ENCODE measurements at places on chromosomes 3 and 15. TPM values are rescaled to one million over a fixed set of nuclear protein-coding genes. Genes with fewer than 3 reads are reported as not detected.

AZI2 gene
- 69.1 TPM for total RNA-seq

DNA sequence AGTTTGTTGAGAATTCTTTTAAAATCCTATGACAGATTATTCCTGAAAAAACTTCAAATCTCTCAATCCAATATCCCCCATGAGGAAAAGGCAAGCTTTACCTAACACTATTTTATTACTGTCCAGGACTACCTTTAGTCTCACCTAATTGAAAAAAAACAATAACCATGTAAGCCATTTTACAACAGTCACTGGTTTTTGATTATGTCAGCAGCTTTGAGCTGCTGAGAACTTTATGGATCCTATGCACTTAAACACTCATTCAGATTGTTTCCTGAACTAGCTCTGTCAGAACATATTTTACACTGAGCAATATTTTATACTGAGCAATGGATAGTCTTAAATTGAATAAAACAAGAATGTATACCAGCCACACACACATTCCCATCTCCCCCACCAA is 79.9 kb downstream of the ZBBX start:
- DNase-seq, result no peak

SI gene
- total RNA-seq, result not detected

KLF15 gene
- total RNA-seq, result not detected

- peak; percentile 24 for DNase-seq
Measured at GRCh38 chr15:46129145-46129544, 494.3 kb downstream of the SQOR start.

- no peak for DNase-seq
Measured at GRCh38 chr15:85318732-85319076, 61.7 kb upstream of the AKAP13 start.

DNA sequence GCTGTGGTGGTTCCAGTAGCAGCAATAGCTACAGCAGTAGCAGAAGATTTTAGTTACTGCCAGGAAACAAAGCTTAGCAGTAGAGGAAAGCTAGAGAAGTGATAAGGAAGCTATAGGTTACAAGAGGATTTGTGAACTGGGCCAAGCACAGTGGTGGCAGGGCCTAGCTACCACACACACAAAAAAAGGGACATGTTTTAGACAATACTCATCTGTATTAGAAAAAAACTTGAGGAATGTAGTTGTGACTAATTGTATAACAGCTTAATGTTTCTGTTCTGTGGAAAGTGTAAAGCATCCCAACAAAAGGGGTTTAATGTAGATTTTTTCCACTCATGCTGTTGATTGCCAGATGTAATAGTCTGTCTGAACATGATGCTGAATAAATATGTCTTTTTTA is 29.9 kb upstream of the PFN2 start:
- DNase-seq, result no peak

DNA sequence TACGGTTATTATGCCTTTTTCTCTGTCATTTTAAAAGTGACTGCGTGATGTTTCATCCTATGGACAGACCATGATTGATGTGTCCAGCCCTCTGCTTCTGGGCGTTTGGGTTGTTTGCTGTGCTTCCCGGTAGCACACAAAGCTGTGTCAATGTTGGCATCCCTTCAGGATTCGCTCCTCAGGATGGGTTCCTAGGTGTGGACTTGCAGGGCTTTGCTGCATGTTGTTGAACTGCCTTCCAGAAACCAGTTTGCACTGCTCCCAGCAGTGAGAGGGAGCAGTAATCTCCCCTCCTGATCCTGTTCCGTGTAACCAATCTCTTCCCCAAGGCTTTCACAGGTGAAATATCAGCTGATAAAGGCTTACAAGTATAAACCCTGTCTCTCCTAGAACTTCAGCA is 787 bp downstream of the TRPM1 start:
- no peak for DNase-seq

DNA sequence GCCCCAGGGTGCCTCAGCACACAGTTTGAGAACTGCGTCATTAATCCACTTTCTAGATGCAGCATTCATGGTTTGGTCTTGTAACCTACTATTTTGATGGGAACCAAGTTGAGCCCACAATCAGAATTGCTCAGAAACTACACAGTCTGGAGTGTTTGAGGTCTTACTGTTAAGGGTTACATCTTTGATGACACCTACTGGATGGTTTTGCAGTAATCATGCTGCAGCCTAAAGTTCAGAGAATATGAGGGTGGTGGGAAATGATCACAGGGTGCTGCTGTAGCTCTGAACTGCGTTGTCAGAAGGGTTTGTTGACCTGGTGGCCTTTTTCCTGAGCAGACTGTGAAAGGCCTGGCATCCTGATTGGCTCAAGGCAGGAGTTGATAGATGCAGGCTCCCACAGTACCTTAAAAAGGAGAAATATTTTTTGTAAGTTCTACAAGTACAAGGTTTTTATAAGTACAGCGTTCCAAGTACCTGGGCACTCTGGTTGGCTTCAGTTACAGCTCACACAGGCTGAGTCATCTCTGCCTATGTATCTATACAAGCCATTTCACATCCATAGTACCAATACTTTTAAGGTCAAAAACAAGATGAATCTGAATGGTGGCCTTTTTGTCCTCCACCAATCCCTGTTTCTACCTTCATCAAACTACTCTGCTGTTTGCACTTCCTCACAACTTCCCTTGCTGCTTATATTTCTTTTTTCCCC is 60.5 kb upstream of the ACKR4 start:
- no peak for DNase-seq

DNA sequence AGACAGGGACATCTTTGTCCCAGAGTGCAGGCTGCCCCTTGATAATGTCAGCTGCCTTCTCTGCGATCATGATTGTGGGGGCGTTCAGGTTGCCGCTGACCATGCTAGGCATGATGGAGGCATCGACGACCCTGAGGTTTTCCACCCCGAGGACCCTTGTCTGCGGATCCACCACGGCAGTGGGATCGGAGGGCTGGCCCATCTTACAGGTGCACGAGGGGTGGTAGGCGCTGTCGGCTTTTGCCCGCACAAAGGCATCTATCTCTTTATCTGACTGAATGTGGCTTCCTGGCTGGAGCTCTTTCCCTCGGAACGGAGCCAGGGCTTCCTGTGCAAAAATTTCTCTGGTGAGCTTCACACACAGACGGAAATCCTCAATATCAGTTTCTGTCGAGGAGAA is 28.4 kb downstream of the CHDH start:
- no peak for DNase-seq

RASA2 gene
- total RNA-seq, result 10.4 TPM

DNA sequence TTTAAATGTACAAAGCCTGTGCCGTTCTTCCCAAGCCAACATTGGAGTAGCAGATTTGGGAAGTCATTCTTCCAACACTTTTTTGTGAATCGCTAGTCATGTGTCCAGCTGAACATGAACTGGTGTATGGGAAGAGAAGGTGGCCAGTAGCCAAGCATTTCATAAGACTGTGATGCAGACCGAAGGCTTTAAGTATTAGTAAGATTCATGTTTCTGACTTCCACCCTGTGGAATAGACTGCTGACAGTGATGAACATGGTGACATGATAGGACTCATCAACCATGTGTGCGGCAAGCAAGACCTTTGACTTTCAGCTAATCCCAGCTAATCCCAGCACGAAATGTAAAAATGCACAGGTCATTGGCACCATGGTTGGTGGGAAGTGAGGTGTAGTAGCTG is 48.3 kb upstream of the THSD4 start:
- peak; percentile 61 for DNase-seq

DNA sequence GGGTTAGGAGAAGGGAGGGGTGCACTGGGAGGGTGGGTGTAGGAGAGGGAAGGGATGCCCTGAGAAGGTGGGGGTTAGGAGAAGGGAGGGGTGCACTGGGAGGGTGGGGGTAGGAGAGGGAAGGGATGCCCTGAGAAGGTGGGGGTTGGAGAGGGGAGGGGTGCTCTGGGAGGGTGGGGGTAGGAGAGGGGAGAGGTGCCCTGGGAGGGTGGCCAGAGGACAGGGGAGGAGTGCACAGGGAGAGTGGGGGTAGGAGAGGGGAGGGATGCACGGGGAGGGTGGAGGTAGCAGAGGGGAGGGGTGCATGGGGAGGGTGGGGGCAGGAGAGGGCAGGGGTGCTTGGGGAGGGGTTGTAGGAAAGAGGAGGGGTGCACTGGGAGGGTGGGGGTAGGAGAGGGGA is 3.2 kb downstream of the TM4SF19 start:
- no peak for DNase-seq

PTPRG gene
- total RNA-seq, result 18.6 TPM

GRCh38 chr15:80020731-80021130 is 38.7 kb upstream of the ZFAND6 start:
- no peak for DNase-seq

DNA sequence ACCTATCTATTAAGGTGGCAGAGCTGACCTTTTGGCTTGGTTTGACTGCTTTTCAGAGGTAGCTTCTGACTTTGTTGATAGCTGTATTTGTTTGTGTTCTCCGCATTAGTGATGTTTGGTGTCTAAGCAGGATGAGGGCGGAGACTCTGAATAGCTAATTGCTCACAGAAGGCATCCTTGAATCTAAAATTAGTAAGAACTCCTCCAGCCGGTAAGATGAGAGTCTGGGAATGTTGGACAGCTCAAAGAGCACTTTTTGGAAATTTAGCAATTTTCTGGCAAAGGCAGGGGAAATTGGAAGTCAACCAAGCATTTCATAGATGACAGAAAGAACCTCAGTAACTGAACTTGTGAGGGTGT is 174.1 kb downstream of the KLHL25 start:
- DNase-seq, result no peak

DNA sequence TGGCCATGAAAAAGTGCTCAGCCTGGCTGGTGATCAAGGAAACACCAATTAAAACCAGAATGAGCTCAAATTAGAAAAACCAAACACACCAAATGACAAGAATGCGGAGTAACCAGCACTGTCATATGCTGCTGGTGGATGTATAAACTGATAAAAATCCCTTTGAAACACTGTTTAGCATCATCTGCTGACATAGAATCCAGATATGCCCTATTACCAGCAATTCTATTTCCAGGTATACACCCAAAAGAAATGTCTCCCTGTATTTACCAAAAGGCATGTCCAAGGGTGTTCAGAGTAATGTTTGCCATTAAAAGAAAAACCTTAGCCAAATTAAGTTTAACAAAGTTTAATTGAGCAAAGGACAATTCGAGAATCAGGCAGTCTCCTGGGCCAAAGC is 138.6 kb downstream of the FMN1 start:
- DNase-seq, result no peak

GRCh38 chr15:29864501-29864900 is 42.2 kb upstream of the TJP1 start:
- no peak for DNase-seq

GRCh38 chr15:56763141-56763895 is 30.0 kb upstream of the ZNF280D start:
- no peak for DNase-seq

GRCh38 chr3:12984023-12984823 is 89.0 kb downstream of the IQSEC1 start:
- peak; percentile 47 for DNase-seq

- DNase-seq, result no peak
Measured at GRCh38 chr3:51295625-51296024, 89.5 kb upstream of the MANF start.

GRCh38 chr15:62833646-62834045 is 208.9 kb upstream of the TPM1 start:
- no peak for DNase-seq

DNA sequence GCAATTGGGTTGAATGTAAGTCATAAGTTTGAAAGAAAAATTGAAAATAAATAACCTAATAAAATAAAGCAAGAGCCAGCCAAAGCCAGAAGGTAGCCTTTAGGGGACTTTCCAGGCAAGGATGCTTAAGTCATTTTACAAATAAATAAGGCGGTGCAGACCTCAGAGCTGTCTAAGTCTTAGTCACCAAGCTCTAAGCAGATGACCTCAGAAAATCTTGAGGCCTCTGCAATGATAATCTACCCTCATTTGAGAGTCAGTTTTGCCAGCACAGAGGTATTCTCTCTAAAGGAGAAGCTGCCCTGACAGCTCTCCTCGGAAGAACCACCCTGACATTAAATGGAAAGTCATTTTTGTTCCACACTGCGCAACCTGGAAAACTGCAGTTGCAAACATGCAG is 113.9 kb downstream of the OXNAD1 start:
- DNase-seq, result no peak
